ENCODE measurements at places on chromosomes 7 and 10. TPM values are rescaled to one million over a fixed set of nuclear protein-coding genes. Genes with fewer than 3 reads are reported as not detected.

DNA sequence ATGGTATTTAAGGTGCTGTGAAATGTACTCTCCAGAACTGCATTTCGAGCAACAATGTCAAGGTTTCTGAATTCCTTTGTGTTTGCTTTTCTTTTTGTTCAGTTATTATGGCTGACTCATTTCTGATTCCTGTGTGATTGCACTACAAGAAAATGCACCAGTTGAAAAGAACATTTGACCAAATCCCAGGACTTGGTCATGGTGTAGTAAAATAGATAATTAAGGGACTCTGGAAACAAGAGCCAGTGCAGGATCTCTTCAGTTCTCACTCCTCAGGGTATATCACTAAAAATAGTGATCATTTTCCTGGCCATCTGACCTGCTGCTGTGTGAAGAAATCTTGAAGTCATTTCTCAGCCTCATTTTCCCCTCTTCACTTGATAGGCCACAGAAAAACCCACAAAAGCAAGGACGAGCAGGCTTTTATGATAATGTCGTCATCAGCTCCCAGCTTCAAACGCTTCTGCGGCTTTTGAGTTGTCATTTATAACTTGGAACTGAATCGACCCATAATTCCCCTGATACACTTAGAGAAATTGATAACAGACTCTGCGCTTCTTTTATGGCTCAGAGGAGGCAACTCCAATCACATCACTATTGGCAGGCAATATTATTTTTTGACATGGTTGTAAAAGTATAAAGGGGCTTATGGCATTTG, 274.7 kb downstream of the HDAC9 start:
- no peak overlapping the region for H3K27ac ChIP-seq
- no peaks in the 10 kb centered on the region for H3K36me3 ChIP-seq
- DNase-seq: no peak

The ADCY1 gene
- polyA plus RNA-seq: 0.84 TPM

- no peaks in the 10 kb centered on the region for H3K27me3 ChIP-seq
- H3K36me3 ChIP-seq: no peaks in the 10 kb centered on the region
- H3K4me1 ChIP-seq: no peaks in the 10 kb centered on the region
- DNase-seq: no peak
These were observed 553.9 kb upstream of the MKI67 start for GRCh38 chr10:128680116-128680515.

The TIMM23 gene
- 74.4 TPM for polyA plus RNA-seq

The PDZD7 gene
- polyA plus RNA-seq: 0.44 TPM

The FGFBP3 gene
- 1.9 TPM for polyA plus RNA-seq

The SOSTDC1 gene
- 0.12 TPM for polyA plus RNA-seq

The PRSS37 gene
- not detected for polyA plus RNA-seq

The HBP1 gene
- polyA plus RNA-seq: 86.3 TPM

DNA sequence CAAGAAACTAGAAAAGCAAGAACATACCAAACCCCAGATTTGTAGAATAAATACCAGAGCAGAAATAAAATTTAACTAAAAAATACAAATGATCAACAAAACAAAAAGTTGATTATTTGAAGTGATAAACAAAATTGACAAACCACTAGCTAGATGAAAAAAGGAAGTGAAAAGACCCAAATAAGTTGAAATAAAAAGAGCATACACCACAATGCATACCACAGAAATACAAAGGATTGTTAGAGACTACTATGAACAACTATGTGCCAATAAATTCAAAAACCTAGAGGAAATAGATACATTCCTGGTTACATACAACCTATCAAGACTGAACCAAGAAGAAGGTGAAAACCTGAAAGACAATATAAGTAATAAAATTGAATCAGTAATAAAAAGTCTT, 333.4 kb downstream of the SH2D4B start:
- no peak overlapping the region for H3K27ac ChIP-seq
- no peak overlapping the region for H3K4me3 ChIP-seq
- H3K4me1 ChIP-seq: no peaks in the 10 kb centered on the region
- no peak for DNase-seq

The EVX1 gene
- polyA plus RNA-seq: not detected

The OR2A5 gene
- polyA plus RNA-seq: not detected

GRCh38 chr10:78914502-78915189, 154.1 kb upstream of the ZMIZ1 start:
- no peaks in the 10 kb centered on the region for H3K4me1 ChIP-seq
- no peaks in the 10 kb centered on the region for H3K36me3 ChIP-seq
- H3K27ac ChIP-seq: no peak overlapping the region
- no peak overlapping the region for H3K4me3 ChIP-seq
- DNase-seq: no peak

DNA sequence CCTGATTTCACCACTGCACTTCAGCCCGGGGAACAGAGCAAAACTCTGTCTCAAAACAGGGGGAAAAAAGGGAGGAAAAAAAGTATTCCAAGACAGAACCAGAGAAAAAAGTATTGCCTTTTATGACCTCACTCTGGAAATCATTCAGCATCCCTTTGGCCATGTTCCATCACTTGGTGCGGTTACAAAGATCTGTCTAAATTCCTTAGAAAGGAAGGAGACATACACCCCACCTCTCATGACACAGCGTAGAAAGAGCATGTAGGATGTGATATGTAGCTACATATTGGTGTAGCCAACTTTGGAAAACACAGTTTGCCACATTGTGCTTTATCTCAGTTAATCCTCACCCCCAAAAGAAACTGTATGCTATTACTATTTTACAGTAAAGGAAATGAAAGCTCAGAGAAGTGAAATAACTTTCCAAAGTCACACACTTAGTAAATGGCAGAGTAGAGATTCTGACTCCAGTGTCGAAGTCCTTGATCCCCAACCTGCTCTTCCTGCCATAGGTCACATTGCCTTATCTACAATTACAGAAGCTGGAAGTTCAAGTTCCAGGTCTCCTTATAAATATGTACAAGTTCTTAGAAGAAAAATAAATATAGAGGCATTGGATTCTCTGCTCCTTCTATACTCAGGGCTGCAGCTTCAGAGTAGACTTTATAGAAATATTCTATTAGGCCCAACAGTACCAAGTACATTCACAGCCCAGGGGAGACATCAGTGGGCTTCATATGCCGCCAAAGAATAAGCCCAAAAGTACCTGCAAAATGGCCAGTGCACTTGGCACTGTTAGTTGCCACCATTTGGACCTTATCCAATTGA, 91.6 kb upstream of the KMT2E start:
- no peaks in the 10 kb centered on the region for H3K4me1 ChIP-seq
- no peak for DNase-seq
- H3K27ac ChIP-seq: no peak overlapping the region
- H3K36me3 ChIP-seq: no peaks in the 10 kb centered on the region

GRCh38 chr7:92137557-92137956, 3.3 kb upstream of the CYP51A1 start:
- no peak for DNase-seq
- H3K4me3 ChIP-seq: no peak overlapping the region
- no peaks in the 10 kb centered on the region for H3K27me3 ChIP-seq
- H3K4me1 ChIP-seq: no peaks in the 10 kb centered on the region
- H3K36me3 ChIP-seq: no peaks in the 10 kb centered on the region

DNA sequence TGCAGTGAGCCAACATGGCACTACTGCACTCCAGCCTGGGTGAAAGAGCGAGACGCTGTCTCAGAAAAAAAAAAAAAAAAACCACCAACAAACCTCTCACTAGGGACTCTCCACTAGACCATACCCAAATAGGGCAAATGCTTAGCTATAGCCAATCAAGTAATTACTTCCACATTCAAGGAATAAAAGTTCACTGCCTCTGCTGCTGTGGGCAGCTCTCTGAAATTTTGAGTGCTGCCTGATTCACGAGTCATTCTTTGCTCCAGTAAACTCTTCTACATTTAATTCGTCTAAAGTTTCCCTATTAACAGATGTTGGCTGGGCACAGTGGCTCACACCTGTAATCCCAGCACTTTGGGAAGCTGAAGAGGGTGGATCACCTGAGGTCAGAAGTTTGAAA, 4.7 kb upstream of the NRBF2 start:
- no peaks in the 10 kb centered on the region for H3K27me3 ChIP-seq

- H3K36me3 ChIP-seq: no peaks in the 10 kb centered on the region
- peak; percentile 24 for DNase-seq
- H3K4me1 ChIP-seq: peaks cover 3% of the 10 kb centered on the region
- H3K27me3 ChIP-seq: no peaks in the 10 kb centered on the region
- H3K27ac ChIP-seq: peak overlapping the region; percentile 51
These were observed 240.9 kb upstream of the KAT6B start for GRCh38 chr10:74585231-74586087.

GRCh38 chr10:128950916-128951275, 516.1 kb upstream of the MGMT start:
- DNase-seq: no peak
- no peaks in the 10 kb centered on the region for H3K4me1 ChIP-seq
- no peaks in the 10 kb centered on the region for H3K27me3 ChIP-seq
- H3K27ac ChIP-seq: no peak overlapping the region
- H3K4me3 ChIP-seq: no peak overlapping the region
- H3K36me3 ChIP-seq: no peaks in the 10 kb centered on the region

DNA sequence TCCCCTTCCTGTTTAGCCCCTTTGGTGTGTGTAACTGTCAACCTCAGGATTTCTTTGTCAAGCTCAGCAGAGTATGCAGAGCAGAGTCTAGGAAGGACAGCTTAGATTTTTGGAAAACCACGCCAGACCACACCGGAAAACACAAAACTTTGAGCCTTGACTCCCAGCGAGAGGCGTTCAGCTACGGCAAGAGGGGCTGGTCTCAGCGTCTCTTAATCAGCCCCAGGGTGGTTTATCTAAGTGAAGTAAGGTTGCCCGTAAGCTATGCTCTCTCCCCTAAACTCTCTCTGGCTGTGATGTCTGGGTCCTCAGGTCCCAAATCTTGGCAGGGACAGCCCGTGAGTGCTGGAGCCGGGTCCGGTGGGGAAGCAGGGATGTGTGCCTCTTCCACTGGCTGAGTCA, 230.9 kb downstream of the KLF6 start:
- no peaks in the 10 kb centered on the region for H3K36me3 ChIP-seq
- H3K4me3 ChIP-seq: no peak overlapping the region
- H3K4me1 ChIP-seq: no peaks in the 10 kb centered on the region
- DNase-seq: no peak
- no peaks in the 10 kb centered on the region for H3K27me3 ChIP-seq
- H3K27ac ChIP-seq: no peak overlapping the region

- DNase-seq: no peak
- no peak overlapping the region for H3K27ac ChIP-seq
- H3K36me3 ChIP-seq: no peaks in the 10 kb centered on the region
- H3K4me3 ChIP-seq: no peak overlapping the region
- peaks cover 7% of the 10 kb centered on the region for H3K4me1 ChIP-seq
- no peaks in the 10 kb centered on the region for H3K27me3 ChIP-seq
These were observed 25.4 kb downstream of the ARHGAP21 start for GRCh38 chr10:24698270-24698669.

DNA sequence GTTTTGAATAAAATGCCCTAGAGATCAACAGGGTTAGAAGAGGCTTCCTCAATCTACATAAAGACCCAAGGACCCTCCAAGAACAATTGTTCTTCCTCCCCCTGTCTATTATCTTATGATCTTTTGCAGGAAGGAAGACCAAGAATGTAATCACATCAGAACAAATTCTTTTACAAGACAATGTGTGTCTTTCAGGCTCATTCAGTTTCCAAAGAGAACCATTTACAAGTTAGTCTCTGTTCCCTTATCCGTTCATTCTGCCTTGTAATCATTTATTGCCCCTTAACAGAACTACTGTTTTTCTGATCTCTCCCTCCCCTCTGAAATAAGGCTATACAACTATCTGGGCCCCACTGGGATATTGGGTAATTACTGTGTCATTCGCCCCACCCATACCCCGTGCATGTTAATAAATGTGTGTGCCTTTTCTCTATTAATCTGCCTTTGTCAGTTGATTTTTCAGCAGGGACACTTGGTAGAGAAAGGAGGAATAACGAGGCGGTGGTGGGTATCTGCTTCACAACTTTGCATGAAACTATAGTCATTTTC, 5.7 kb upstream of the MKRN1 start:
- H3K27ac ChIP-seq: no peak overlapping the region
- no peak overlapping the region for H3K4me3 ChIP-seq
- H3K4me1 ChIP-seq: no peaks in the 10 kb centered on the region
- H3K36me3 ChIP-seq: no peaks in the 10 kb centered on the region

The MYO1G gene
- polyA plus RNA-seq: 0.64 TPM

- H3K36me3 ChIP-seq: no peaks in the 10 kb centered on the region
- peaks cover 3% of the 10 kb centered on the region for H3K4me1 ChIP-seq
- no peak for DNase-seq
- H3K27ac ChIP-seq: no peak overlapping the region
- H3K4me3 ChIP-seq: no peak overlapping the region
These were observed 3.0 kb upstream of the NAMPT start for GRCh38 chr7:106287786-106288185.

Measured in ovary (tissue), 10 donors.